Stomach (tissue), 19 donors: ENCODE measurements at places on chromosomes 7 and 10. TPM values are rescaled to one million over a fixed set of nuclear protein-coding genes. Genes with fewer than 3 reads are reported as not detected.

Gene PLEKHS1
- total RNA-seq = 2.9 TPM

Gene OR2A42
- total RNA-seq = not detected

Gene SLC18A3
- not detected for total RNA-seq

Gene OGA
- 233 TPM for total RNA-seq

Gene ADIRF
- 98.2 TPM for total RNA-seq

Gene GRID1
- total RNA-seq = 8.5 TPM

Gene STRIP2
- total RNA-seq = 2.0 TPM

Gene IL6
- total RNA-seq = not detected

Gene TFPI2
- 3.5 TPM for total RNA-seq

Gene CC2D2B
- total RNA-seq = not detected

Gene HECW1
- total RNA-seq = 1.4 TPM

Gene MYO3A
- 29.8 TPM for total RNA-seq

Gene SLC29A4
- total RNA-seq = 3.0 TPM

Gene ERVW-1
- total RNA-seq = not detected

Gene GPC2
- 1.2 TPM for total RNA-seq

Gene DNAJC30
- total RNA-seq = 2.8 TPM

Gene TMEM120A
- 4.1 TPM for total RNA-seq

Gene CPN1
- total RNA-seq = not detected
